ENCODE measurements at places on chromosomes 2 and 18. TPM values are rescaled to one million over a fixed set of nuclear protein-coding genes. Genes with fewer than 3 reads are reported as not detected.
A peak's percentile ranks its signal among the peaks of the same experiment; 100 is the strongest.

Gene FKBP1B
- total RNA-seq = 51.3 TPM

Gene ATP9B
- total RNA-seq = 29.7 TPM

DNA sequence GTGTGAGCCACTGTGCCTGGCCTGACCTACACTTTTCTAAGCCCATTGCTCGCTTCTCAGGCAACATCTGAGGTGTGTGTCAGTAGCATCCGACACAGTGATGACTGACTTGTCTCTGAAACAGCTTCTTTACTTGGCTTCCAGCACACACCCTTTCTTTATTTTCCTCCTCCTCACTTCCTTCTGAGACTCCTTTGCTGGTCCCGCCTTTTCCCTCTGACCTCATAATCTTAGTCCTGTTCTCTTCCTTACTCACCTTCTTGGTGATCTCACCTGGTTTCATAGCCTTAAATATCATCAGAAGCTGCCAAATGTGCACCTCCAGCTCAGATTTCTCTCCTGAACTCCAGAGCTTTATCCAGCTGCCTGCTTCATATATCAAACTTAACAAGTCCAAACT, 66.6 kb upstream of the PELI1 start:
- H3K27me3 ChIP-seq = no peaks in the 10 kb centered on the region
- H3K4me1 ChIP-seq = peaks cover 28% of the 10 kb centered on the region
- H3K27ac ChIP-seq = no peak overlapping the region
- H3K36me3 ChIP-seq = no peaks in the 10 kb centered on the region

GRCh38 chr2:120669121-120669952, 66.3 kb upstream of the GLI2 start:
- peak; percentile 78 for DNase-seq
- H3K36me3 ChIP-seq = peaks cover 9% of the 10 kb centered on the region
- no peaks in the 10 kb centered on the region for H3K4me1 ChIP-seq
- H3K27ac ChIP-seq = no peak overlapping the region

DNA sequence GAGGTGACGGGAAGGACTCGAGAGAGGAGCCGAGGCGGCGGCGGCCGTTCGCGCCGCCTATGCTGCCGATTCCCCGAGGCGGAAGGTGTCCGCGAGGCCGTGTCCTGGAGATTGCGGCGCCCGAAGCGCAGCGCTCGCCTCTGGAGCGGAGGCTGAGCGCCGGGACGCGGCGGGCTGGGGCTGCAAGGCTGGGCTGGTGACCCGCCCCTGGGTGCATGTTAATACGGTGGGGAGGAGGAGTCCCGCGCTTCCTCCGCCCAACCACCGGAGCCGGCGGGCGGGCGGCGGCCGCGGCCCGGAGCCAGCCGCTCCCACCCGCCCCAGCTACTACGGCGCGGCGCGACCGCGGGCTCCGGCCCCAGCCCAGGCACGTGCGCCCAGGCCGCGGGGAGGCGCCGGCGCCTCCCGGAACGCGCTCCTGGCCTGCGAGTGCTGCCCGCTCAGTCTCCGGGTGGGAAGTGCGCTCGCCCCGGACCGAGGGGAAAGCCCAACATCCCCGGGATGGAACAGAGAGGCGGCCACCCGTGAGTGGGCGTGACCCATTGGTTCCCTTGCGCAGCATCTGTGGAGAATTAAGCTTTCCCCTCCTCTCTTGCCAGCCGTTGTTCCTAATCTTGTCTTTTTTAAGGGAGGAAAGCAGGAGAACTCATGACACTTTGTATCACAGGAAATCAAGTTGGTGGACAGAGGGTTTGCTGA, at the start of gene DLGAP1:
Gene DLGAP1 (minus strand): TSS at position 195 of the 699 bp plus-strand sequence.
- DNase-seq = peak; percentile 87
- peak within 1 kb of the TSS; percentile 92 for H3K4me3 ChIP-seq
- no peaks in the 10 kb centered on the region for H3K36me3 ChIP-seq
- peaks cover 43% of the 10 kb centered on the region for H3K4me1 ChIP-seq
